Adipocyte (in vitro differentiated cells): ENCODE measurements at places on chromosomes 11 and 22.

DNA sequence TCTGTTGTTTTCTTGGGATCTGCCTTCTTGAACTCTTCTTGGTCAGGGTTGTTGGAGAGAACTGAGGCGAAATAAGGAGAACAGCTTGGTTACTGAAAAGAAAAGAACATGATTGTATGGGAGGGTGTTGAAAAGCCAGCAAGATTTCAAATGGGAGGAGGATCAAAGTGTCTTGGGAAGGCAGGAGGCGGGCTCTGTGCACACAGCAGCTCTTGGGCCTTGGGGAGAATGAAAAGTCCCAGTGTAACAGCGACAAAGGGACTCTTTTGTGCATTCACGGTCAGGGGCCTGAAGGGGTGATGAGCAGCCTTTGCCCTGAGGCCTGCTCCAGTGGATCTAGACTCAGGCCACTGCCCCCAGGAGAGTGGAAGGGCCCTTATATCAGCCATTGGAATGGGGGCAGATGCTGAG is 135.4 kb downstream of the ADAMTS15 start:
- no peak for DNase-seq

- no peak for DNase-seq
Observed at GRCh38 chr22:41775976-41776375, 24.5 kb upstream of the CCDC134 start.

GRCh38 chr11:28108958-28109357 is 770 bp downstream of the METTL15 start:
- peak; percentile 22 for DNase-seq

GRCh38 chr11:2977113-2977512 is 15.0 kb downstream of the NAP1L4 start:
- no peak for DNase-seq

DNA sequence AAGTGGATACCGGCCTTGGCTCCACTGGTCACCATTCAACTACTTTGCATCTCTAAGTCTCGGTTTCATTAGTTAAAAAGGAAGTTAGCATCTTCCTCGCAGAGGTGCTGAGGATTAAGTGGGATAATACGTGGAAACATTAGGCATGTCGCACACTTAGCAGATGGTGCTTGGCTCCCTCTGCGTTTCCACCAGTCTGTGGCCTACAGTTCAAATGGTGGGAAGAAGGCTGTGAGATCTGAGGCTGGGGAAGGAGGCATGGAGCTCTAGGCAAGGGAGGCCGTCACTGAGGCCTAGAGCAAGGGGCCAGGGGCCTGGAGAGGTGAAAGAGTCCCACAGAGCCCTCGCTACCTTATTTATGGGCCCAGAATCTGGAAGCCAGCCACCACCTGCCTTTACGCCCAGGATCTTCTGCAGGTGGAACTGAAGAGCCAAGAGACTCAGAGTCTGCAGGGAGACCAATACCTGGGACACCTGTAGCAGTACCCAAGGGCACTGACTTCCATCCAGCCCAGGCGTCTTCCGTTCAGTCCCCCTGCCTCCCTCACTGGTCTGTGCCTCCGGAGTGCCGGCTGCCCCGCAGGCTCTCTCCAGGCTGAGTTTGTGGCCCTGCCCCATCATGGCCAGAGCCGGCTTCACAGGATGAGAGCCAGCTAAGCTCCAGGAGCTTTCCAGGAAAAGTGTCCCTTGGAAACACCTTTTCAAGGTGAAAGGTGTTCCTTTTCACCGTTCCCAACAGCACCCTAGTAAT is 66.1 kb upstream of the A4GALT start:
- DNase-seq, result no peak

- DNase-seq, result no peak
Observed at GRCh38 chr11:62456630-62457029, 37.8 kb downstream of the SCGB1A1 start.

DNA sequence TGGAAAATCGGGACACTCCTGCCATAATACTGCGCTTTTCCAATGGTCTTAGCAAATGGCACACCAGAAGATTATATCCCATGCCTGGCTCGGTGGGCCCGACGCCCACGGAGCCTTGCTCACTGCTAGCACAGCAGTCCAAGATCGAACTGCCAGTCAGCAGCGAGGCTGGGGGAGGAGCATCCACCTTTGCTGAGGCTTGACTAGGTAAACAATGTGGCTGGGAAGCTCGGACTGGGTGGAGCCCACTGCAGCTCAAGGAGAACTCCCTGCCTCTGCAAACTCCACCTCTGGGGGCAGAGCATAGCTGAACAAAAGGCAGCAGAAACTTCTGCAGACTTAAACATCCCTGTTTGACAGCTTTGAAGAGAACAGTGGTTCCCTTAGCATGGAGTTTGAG is 15.6 kb downstream of the PTH start:
- DNase-seq, result no peak

- DNase-seq, result no peak
Observed at GRCh38 chr11:130731401-130731800, 184.9 kb downstream of the SNX19 start.

- no peak for DNase-seq
Observed at GRCh38 chr11:62954478-62954877, 30.3 kb downstream of the SLC22A6 start.

DNA sequence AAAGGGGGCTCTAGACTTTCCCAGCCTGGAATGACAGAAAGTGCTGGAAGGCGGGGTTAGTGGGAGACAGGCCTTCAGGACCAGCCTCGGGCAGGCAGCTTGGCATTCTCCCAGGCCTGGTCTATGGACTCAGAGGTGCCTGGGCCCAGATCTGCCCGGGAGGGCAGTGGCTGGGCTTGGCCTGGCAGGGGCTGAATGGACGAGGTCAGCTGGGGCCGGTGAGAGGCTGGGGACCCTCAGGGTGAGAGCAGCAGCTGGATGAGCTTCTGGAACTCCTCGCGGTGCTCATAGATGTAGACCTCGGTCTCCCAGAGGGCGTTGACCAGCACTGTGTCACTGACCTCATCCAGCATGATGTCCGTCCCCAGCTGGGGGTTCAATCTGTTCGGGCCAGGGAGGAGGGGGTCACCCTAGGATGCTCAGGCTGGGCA is 1.5 kb upstream of the BAIAP2L2 start:
- DNase-seq, result no peak

DNA sequence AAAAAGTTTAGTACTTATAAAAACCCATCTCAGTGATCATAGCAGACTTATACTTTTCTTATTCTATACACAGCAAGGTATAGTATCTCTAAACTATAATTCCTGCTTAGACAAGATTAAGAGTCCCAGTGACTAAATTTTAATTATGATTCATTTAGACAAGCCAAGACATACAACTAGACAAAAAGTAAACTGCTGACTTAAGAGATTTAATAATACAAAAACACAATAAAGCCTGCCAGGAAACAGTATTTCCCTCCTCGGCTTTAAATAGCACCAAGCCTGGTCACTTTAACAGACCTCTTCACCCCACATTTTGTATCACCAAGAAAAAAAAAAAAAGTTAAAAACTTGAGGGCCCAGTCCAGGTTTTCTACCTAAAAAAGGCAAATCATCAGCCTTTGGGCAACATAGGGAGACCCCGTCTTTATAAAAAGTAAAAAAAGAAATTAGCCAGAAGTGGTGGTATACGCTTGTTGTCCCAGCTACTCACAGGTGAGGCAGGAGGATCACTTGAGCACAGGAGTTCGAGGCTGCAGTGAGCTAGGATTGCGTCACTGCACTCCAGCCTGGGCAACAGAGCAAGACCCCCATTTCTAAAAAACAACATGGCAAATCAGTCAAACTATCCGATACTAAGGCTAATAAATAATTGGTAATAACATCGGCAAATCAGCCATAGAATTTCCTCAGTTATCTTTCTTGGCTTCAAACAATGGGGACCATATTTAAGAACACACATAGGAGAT is 53.8 kb downstream of the SIK3 start:
- no peak for DNase-seq

DNA sequence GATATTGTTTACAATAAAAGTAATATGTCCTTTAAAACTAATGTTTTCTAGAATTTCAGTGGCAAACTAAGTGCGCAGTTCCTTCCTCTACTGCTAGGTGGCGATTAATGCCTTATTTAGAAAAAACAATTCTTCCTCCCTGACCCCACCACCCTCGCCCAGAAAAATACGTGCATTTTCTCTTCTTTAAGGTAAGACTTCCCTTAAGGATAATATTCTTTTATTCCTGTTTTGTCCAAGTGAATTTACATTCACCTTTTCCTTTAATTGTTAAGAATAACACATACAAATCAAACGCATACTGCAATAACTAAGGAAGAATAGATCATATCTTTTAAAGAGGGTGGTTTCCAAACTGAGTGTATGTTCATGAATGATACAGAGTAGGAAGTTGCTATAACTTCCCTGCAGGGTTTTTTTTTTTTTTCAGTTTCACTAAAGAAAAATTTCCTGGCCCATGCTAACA is 17.0 kb upstream of the PSMA1 start:
- peak; percentile 68 for DNase-seq

- no peak for DNase-seq
Observed at GRCh38 chr22:31300896-31301295, 8.6 kb upstream of the PIK3IP1 start.

DNA sequence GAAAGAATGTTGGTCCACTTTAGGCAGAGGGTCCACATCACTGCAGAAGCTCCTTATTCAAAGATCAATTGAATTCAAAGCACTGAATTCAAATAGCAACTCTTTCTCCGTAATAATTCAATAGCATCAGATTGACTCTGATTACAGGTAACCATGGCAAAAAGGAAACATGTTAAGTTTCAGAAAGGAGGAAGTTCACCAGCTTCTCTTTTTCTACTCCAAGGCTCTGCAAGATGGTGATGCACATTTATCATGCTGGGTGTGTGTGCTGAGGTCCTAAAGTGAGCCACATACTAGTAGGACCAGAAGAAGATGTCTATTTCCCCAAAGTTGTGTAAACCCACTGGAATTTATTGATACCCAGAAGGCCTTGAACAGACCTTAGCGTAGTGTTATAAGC is 18.0 kb upstream of the DRD2 start:
- DNase-seq, result no peak

- peak; percentile 93 for DNase-seq
Observed at GRCh38 chr22:19629720-19630419, 84.4 kb upstream of the SEPTIN5 start.

DNA sequence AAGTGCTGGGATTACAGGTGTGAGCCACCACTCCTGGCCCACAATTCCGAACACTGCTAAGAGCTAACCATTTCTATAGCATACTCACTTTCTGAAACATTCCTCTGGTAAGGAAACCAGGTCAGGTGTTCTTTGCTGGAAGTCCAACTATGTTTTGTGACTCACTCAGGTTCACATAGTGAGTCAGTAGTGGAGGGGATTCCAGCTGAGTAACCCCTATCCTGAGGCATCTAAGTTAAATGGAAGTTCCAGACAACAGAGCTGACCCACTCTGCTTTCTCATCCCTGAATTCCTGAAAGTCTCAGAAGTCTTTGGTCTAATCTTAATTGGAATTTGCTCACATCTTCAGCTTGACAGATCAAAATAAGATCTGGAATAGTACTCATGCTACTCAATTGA is 3.0 kb upstream of the CHRNA10 start:
- peak; percentile 14 for DNase-seq

- DNase-seq, result no peak
Observed at GRCh38 chr22:46240073-46240472, 10.0 kb downstream of the CDPF1 start.

GRCh38 chr11:29300420-29300819 is 716.4 kb downstream of the KCNA4 start:
- DNase-seq, result peak; percentile 55

DNA sequence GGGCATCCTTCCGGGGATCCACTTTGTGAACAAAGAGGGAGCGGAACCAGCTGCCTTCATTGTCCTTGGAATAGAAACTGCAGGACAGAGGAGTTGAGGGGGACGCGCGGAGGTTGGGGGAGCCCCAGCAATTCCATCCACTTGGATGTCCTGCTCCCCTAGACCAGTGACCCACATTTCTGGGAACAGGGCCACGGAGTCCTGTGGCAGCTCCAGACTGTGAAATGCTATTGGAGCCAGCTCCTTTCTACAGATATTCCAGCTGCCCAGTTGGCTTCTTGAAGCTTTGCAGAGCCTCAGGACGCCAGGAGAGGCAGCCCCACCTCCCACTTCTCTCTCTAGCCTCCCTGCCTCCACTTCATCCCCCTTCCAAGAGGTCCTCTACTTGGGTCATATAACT is 10.5 kb downstream of the NIPSNAP1 start:
- no peak for DNase-seq

GRCh38 chr11:69848201-69848600 is 29.0 kb upstream of the FGF3 start:
- DNase-seq, result peak; percentile 27

- DNase-seq, result no peak
Observed at GRCh38 chr11:34613552-34614056, 7.3 kb upstream of the EHF start.

DNA sequence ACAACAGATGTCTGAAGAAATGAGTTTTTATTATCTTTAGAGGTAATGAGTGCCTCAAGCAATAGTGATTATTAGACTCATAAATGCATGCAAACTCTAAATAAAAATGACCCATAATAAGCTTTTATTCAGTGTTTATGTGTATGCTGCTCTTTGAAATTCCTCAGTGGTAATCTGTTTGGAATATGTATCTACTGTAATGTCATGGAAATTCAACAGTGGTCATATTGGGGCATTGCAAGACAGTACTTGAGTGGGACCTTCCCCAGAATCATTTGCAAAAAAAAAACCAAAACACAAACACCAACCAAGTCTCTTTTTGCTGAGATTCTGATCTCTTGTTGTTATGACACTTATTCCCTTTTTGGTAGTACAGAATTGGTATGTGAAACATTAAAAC is 35.0 kb downstream of the DNAJC24 start:
- no peak for DNase-seq

- DNase-seq, result no peak
Observed at GRCh38 chr11:34963351-34963750, 46.9 kb downstream of the PDHX start.

DNA sequence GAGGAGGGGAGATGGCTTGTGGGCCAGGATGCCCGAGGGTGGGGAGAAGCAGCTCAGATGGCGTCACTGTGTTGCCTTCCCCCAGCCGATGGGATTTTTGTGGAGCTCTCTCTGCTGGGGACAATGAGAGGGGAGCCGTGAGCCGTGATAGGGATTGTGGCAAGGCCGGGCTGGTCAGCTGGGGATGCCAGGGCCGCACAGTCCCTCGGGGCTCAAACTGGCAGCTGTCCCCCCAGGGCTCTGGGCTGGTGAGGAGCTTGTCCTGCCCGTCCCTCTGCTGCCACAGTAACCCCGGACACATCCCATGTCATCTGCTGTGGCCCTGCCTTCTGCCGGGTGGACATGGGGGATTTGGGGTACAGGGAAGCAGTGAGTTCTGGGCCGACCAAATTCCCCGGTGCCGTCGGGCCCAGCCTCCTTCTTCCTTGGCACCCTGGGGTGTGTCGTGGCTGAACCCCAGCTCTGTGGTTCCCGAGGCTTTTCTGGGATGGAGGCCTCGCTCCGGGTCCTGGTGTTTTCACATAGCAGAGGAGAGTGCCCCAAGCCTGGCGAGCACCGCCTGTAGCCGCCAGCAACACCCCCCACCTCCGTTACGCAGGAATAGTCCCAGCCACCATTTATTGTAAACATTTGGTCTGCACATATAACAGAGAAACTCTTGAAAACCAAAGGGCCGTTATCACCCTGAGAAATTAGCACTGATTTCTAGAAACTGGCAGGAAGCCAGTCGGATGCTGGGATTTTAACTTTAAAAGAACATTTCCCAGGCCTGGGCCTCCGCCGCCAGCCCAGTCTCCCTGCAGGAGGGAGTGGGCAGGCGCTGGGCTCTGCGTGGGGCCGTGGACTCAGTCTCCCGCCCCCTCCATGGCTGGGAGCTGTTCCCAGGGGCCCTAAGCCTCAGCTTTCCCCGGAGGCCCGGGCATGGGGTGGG is 9.9 kb downstream of the BRSK2 start:
- no peak for DNase-seq

- no peak for DNase-seq
Observed at GRCh38 chr11:129723146-129723760, 92.4 kb upstream of the TMEM45B start.
